ENCODE measurements at places on chromosomes 4 and X. TPM values are rescaled to one million over a fixed set of nuclear protein-coding genes. Genes with fewer than 3 reads are reported as not detected.

BCORL1 gene
- total RNA-seq, result 6.1 TPM

CFAP299 gene
- total RNA-seq, result not detected

PAGE5 gene
- total RNA-seq, result not detected

DNA sequence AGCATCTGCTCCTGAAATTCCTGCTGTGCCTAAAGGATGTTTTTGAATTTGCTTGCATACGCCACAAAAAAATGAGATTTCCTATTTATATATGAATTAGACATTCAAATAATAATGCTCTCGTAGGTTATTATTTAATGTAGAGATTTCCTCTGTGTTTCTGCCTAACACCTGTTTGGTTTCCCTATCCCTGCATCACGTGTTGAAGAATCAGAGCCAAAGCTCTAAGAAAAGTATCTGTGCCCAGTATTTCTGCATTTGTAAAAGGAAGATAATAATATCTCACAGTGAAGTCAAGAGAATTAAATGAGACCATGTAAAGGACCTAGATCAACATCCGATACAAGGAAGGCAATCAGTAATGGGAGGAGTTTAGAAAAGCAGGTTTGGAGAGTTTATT is 179.5 kb downstream of the HNRNPD start:
- DNase-seq, result no peak

DNA sequence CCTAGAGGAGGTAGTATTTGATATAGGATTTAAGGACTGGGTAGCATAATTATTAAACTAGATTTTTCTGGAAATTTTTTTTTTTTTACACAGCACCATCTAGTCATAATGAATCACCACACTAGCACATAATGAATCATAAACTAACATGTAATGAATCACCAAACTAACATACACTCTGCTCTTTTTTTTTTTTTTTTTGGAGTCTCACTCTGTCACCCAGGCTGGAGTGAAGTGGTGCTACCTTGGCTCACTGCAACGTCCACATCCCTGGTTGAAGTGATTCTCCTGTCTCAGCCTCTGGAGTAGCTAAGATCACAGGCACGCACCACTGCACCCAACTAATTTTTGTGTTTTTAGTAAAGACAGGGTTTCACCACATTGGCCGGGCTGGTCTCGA is 92.5 kb downstream of the FAM13A start:
- no peak for DNase-seq

DNA sequence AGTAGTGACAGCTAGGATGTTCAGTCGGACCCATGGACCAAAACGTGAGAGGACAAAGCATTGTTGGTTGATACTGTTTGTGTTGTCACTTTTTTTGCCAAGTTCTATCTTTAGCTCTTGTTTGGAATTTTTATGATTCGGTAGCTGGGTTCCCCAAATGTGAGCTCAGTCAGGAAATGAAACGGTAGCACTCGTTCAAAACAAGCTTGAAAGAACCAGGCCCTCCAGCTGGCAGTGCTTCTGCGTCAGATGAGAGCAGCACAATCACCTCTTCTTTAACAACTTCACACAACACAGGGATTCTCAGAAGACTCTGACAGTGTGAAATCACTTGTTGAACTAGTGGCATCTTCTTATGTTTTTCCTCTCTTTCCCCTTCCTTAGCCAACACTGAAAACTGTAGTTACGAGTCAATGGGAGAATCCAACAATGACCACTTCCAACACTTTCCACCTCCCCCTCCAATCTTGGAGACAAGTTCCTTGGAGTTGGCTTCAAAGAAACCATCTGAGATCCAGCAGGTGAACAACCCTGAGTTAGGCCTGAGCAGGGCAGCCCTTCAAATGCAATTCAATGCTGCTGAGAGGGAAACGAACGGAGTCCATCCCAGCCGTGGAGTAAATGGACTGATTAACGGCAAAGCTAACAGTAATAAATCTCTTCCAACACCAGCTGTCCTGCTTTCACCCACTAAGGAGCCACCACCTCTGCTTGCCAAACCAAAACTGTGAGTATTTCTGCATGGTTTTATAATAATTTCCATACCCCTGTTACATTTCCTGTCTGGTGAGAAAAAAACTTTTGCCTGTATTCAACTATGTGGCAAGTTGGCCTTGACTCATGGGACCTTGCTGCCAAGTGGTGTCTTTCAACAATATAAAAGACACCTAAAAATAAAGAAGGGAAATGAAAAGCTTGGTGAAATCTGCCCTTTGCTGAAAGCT is 214.6 kb downstream of the PALLD start:
- no peak for DNase-seq
